ENCODE measurements at places on chromosomes 2 and 18.

DNA sequence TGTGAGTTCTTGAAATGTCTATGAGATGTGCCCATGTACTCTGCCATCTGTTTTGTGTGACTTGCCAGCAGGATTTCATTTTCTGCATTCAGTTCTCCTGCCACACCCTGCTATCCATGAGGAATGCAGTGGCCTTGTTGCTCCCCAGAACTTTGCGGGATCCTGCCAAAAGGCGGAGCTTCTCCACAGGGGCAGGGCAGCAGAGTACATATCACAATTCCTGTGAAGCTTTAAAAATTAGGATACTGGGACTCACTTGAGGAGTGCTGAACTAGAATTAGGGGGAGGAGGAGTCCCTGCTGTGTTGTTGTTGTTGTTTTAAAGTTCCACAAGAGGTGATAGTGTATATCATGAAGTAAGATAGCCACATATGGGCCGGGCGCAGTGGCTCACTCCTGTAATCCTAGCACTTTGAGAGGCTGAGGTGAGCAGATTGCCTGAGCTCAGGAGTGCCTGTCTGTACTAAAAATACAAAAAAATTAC is 76.4 kb downstream of the TANC1 start:
- DNase-seq, result peak; percentile 77

GRCh38 chr2:106963156-106963555 is 77.2 kb upstream of the ST6GAL2 start:
- DNase-seq, result no peak

DNA sequence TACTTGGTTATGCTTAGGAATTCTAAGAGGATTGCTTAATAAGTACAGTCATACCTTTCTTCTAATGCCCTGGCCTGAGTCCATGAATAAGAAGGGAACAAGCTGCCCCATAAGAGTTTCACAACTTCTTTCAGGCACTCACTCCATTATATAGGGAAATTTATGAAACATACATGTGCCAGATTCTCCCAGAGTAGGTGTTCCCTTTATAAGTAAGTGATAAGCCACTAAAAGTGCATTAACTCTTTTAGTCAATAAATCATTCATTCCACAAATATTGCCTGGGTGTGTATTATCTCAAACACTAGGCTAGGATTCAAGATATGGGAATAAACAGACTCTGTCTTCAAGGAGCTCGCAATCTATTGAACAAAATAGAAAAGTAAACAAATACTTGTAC is 84.5 kb upstream of the RBBP8 start:
- no peak for DNase-seq

GRCh38 chr18:79493801-79494211 is 98.1 kb downstream of the NFATC1 start:
- no peak for DNase-seq

- DNase-seq, result no peak
Observed at GRCh38 chr2:157364257-157364974, 38.8 kb upstream of the ERMN start.

- no peak for DNase-seq
Observed at GRCh38 chr2:48397846-48398245, 132.1 kb upstream of the STON1 start.

- no peak for DNase-seq
Observed at GRCh38 chr2:61125123-61125710, 36.8 kb upstream of the C2orf74 start.

DNA sequence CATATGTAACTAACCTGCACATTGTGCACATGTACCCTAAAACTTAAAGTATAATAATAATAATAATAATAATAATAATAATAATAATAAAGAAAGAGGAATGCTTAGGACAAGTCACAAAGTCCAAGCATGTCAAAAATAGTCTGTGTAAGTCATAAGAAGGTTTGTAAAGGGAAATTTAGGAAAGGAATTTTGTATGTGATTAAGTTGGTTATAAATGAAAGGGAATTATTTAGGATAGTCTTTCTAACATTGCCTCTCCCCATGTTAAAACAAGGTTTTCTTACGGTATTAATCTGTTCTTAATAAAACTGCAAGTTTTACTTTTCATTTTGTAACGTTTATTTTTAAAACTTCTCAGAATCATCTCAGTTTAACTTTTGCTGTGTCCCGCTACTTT is 62.8 kb downstream of the SESTD1 start:
- DNase-seq, result no peak

- no peak for DNase-seq
Observed at GRCh38 chr2:88210132-88211002, 40.2 kb downstream of the THNSL2 start.

- no peak for DNase-seq
Observed at GRCh38 chr2:148014616-148015015, 5.9 kb downstream of the ORC4 start.

DNA sequence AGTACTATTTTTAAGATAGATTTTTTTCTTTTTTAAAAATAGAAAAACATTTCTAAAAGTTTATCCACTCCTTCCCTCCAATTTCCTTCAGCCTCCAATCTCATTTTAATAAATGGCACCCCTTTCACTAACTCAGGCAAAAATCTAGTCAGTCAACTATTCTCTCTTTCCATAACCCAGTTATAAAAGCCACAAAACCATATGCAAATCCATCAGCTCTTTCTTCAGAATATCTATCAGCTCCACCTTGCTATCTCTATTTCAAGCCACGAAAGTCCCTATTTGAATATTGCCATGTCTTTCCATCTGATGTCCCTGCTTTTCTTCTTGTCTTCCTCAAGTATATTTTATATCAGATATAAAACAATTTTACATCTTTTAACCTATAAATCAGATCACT is 397.1 kb downstream of the ERBB4 start:
- no peak for DNase-seq

GRCh38 chr2:28080911-28081310 is 190.4 kb downstream of the BABAM2 start:
- no peak for DNase-seq

DNA sequence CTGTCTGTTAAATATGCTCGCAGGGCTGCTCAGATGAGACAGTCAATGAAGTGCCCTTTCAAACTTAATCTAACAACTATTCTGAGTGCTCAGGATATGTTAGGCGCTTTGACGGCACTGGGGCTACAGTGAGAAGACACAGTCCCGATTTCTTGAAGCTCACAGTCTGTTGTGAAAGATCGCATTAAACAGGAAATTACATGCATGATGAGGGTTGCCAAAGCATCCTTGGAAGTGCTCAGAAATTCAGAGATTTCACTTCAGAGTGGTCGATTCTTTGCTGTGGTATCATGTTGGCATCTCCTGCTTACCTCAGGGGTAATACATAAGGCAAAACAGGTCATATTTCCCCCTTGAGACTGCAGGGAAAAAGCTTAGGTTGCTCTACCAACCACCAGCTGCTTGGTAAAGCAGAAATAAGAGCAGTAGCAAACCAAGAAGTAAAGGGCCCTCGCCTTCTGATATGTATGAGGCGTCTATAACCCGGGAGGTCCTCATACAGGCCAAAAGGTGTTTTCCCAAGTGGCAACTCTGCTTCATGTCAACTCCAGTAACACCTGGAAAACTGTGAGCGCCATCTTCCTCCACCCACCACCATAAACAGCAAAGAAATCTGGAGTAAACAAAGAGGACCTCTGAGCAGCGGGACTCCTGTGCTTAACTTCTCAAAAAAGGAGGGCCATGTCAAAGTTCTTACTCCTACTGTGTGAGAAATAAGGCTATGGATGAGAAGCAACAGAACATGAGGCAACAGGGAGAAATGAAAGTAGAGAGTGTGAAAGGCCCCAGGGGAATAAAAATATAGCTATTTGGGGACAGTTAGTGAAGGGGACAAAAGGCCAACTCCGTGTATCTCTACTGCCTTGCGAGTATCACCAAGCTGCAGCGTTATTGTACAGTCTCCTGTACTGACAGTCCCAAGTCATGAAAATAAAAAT is 79.3 kb downstream of the CLHC1 start:
- DNase-seq, result no peak

- DNase-seq, result peak; percentile 100
Observed at GRCh38 chr2:64751286-64752260, 97.9 kb upstream of the SERTAD2 start.

All from adrenal gland (tissue), 19 donors.